ENCODE measurements at places on chromosomes 13 and 19.

DNA sequence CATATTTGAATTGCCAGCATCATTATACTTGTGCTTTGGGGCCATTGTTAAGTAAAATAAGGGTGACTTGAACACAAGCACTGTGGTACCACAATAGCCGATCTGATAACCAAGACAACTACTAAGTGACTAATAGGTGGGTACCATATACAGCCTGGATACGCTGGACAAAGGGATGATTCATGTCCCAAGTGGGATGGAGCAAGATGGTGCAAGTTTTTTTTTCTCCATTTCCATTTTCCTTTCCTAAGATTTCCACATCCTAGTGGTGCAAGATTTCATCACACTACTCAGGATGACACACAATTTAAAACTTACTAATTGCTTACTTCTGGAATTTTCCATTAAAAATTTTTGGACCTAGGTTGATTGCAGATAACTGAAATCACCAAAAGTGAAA is 15.1 kb downstream of the BRCA2 start:
- DNase-seq, result no peak

DNA sequence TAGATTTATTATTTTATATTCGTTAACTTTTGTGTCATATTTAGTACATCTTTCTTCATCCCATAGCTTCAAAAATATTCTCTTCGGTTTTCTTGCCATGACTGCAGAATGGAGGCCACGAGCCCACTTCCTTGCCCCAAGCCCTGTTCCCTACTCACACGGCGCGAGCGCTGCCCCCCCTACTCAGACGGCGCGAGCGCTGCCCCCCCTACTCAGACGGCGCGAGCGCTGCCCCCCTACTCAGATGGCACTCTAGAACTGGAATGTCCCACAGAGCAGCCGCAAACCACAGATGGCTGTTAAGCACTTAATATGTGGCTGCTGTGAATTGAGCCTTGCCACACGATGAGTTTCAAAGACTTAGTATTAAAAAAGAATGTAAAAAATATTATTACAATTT is 102.2 kb upstream of the PEG3 start:
- DNase-seq, result no peak

GRCh38 chr19:14103310-14103709 is 12.8 kb upstream of the SAMD1 start:
- DNase-seq, result no peak

DNA sequence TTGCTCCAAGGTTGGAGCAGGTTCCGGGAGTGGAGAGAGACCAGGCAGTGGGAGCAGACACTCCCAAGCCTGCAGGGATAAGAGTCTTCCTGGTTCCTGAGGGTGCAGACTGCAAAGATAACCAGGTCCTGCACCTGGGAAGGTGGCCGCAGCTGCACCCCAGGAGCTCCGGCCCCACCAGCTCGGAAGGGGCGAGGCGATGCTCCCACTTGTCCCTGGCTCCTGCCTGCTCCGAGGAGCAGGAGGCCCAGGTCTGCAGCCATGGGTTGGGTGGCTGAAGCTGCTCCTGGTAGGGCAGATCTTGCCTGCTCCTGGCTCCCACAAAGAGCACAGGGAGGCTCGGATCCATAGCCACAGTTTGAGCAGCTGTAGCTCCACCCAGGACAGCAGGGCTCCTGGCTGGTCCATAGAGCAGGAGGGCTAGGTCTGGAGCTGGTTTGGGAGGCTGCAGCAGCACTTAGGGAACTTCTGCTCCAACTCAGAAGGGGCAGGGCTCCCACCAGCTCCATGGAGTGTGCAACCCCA is 251.6 kb upstream of the GPC6 start:
- no peak for DNase-seq

GRCh38 chr19:45451131-45451849 is 16.5 kb upstream of the FOSB start:
- no peak for DNase-seq

- DNase-seq, result no peak
Observed at GRCh38 chr13:28471421-28471820, 23.5 kb downstream of the FLT1 start.

DNA sequence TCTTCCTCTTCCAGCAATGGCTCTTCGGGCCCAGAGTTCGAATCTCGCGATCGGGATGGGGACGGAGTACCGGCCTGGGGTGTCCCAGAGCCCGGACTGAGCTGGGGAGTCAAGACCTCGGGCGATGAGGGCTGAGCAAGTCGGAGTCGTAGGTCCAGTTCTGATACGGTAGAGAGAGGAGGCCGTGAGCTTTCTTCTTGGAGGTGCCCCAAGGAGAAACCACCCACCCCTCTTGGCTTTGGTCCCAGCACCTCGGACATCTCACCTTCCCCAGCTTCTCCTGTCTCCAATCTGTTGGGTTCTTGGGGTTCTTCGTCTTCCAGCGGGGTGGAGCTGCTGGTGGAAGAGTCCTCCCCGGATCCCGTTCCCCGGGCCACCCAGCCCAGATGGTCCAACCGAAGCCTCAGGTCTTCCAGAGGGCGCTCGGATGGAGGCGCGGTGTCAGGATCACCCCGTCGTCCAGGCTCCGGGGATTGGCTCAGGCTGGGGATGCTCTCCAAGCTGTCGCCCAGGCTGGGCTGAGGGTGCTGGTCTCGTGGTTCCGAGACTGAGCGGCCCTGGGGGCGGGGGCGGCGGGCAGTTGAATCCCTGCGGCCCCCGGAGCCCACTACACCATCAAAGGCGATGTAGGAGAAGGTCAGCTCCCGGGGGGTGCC is 2.5 kb downstream of the RTN2 start:
- no peak for DNase-seq

DNA sequence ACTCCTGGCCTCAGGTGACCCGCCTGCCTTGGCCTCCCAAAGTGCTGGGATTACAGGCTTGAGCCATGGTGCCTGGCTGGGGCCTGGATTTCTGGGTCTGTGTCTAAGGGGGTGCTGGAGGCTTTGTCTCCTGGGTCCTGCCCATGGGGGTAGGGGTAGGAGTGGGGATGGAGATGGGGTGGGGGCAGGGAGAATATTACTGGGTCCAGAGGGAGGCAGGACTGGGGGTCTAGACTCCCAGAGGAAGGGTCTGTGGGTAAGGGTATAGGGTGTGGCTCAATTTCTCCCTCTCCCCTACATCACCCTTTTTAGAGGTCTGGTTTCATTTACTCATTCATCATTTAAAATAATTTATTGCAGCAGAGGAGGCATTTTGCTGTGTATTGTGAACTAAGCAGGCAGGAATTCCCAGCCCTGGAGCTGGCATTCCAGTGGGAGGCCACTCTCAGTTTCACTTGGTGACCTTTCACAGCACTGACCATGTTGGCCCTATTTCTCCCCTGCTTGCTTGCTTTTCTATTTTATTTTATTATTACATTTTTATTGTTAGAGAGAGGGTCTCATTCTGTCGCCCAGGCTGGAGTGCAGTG is 810 bp upstream of the NFKBID start:
- DNase-seq, result no peak

- no peak for DNase-seq
Observed at GRCh38 chr19:815775-816499, 5.8 kb downstream of the PLPPR3 start.

GRCh38 chr19:45569619-45570421 is 14.8 kb downstream of the OPA3 start:
- DNase-seq, result peak; percentile 33

DNA sequence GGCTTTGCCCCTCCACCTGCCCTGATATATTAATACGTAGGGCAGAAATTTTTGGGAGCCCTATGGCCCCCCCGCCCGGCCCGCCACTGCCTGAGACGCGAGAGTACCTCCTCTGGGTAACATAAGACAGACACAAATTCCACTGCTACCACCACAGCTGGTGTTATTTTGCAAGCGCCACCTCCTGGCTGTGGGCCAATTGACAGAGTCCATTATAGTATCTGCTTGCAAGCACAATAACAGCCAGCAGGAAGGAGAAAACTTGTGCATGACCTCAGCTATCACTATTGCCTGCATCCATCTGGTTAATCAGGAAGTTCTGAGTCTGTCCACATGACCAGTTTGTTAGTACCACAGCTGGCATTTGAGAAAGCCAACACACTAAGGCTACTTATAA is 25.3 kb upstream of the OR10H2 start:
- no peak for DNase-seq

DNA sequence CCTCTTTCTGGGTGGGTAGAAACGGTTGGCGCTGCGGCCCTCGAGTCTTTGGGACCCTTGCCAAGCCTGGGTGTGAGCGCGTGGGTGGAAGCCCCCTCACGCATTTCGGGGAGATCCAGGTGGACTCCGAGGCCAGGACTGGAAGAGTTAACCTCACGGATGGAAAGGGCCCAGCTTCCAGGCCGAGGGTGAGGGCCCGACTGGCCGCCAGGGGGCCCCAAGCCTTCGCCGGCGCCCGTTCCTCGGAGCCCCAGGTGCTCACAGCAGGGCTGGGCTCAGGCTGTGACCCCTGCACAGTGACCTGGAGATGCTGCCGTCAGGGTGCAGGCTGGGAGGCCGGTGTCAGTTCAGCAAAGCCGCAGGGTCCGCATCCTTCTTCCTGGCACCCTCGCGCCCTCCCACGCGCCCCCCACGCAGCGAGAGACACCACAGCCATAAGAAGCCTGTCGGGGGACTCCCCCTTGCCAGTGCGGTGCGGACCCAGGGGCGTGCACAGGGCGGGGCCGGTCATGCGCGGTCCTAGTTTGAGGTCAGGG is 34.2 kb upstream of the TMEM255B start:
- peak; percentile 82 for DNase-seq

DNA sequence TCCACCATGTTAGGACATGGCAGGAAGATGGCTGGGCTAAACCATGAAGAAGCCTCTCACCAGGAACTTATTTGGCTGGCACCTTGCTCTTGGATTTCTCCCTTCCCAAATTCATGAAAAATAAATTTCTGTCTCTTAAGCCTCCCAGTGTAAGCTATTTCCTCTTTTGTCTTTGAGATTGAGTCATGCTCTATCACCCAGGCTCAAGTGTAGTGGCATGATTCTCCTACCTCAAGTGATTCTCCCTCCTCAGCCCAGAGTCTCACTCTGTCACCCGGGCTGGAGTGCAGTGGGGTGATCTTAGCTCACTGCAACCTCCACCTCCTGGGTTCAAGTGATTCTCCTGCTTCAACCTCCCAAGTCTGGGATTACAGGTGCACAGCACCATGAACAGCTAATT is 12.6 kb downstream of the ZNF888 start:
- no peak for DNase-seq

DNA sequence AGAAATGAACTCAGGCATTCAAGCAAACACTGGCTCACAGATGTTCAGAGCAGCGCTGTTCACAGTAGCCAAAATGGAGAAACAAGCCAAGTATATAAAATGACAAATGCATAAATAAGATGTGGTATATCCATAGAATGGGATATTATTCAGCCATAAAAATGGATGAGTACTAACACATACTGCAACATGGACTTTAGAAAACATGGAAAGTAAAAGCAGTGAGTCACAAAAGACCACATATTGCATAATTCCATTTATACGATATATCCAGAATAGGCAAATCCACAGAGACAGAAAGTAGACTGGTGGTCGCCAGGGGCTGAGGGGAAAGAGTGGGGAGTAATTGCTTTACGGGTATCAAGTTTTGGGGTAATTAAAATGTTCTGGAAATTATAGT is 6.6 kb downstream of the ZNF837 start:
- DNase-seq, result no peak

- no peak for DNase-seq
Observed at GRCh38 chr13:29763436-29764180, 86.8 kb downstream of the UBL3 start.

- no peak for DNase-seq
Observed at GRCh38 chr19:18802354-18802753, 11.2 kb upstream of the COMP start.

- DNase-seq, result no peak
Observed at GRCh38 chr19:49836176-49837008, 14.6 kb upstream of the PTOV1 start.

DNA sequence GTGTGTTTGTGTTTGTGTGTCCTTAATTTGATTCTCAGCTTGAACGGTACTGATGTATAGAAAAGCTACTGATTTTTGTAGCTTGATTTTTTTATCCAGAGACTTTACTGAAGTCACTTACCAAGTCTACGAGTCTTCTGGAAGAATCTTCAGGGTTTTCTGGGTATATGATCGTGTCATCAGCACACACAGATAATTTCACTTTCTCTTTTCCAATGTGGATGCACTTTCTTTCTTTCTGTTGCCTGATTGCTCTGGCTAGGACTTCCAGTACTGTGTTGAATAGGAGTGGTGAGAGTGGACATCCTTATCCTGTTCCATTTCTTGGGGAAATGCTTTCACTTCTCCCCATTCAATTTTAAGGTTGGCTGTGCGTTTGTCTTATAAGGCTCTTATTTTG is 7.9 kb upstream of the LILRB1 start:
- DNase-seq, result no peak

DNA sequence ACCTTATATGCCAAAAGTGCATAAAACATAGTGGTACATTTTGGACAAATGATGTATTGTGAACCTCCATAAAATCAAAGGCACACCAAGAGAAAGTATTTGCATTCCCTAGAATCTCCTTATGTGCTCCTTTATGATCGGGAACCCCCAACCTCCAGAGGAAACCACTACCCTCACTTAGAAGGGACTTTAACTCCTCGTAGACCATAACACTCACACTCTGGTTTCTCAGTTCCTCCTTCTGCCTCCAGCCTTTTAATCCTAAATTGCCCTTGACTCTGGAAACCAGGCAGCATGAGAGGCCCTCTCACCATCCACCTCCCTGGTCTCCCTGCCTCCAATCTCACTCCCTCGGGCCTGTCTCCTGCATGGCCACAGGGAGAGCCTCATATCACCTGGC is 9.8 kb upstream of the KCNN4 start:
- no peak for DNase-seq

GRCh38 chr13:23715762-23716235 is 145.6 kb downstream of the TNFRSF19 start:
- no peak for DNase-seq

DNA sequence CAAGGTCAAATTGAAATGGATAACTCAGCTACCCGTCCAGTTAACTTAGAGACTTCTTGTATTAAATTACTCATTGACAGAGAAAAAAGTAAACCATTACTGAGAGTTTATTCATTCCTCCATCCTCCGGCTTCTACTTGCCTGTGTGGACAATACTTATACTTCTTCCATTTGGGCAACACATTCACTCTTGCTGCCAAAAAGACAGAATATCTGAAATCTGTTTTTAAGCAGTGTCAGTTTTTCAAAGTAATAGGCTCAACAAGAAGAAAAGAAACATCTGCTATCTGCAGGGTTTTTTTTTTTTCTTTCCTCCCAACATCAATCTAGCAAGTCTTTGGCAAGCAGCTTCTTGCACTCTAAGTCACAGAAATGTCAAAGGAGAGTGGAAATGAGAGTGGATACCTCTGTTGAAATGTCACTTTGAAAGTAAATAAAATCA is 1142.8 kb downstream of the PCDH9 start:
- no peak for DNase-seq

DNA sequence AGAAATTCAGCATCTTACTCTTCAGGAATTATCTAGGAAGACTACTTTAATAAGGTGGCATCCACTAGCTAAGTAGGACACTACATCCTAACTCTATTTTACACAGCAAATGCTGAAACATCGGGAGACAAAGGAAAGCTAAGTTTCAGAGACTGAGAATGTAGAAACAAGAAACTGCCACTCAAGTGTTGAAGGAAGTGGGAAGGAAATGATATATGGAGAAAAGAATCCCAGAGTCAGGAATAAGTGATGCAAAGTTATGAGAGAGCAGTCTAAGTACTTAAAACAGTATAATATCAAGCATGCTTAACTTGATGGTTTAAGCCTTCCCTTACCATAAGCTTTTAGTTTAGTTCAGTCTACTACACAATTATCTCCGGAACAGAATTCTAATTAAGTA is 52.4 kb downstream of the RBM26 start:
- DNase-seq, result no peak

GRCh38 chr13:72754111-72754510 is 26.4 kb downstream of the BORA start:
- DNase-seq, result no peak

GRCh38 chr19:19214892-19215291 is 3.1 kb downstream of the NCAN start:
- no peak for DNase-seq
